ENCODE measurements at places on chromosomes 5 and 9. TPM values are rescaled to one million over a fixed set of nuclear protein-coding genes. Genes with fewer than 3 reads are reported as not detected.
A peak's percentile ranks its signal among the peaks of the same experiment; 100 is the strongest.

The MEGF9 gene
- total RNA-seq: 20.6 TPM

The GRXCR2 gene
- not detected for total RNA-seq

GRCh38 chr9:116565986-116566385 lies 121.1 kb upstream of the TRIM32 start:
- no peak for DNase-seq
- H3K4me3 ChIP-seq: no peak overlapping the region
- H3K27ac ChIP-seq: no peak overlapping the region
- peaks cover 1% of the 10 kb centered on the region for H3K36me3 ChIP-seq
- peaks cover 16% of the 10 kb centered on the region for H3K4me1 ChIP-seq

GRCh38 chr9:125409637-125410521 lies 148.3 kb downstream of the GAPVD1 start:
- H3K4me1 ChIP-seq: peaks cover 9% of the 10 kb centered on the region
- DNase-seq: no peak
- H3K4me3 ChIP-seq: peak overlapping the region; percentile 11
- H3K36me3 ChIP-seq: no peaks in the 10 kb centered on the region

DNA sequence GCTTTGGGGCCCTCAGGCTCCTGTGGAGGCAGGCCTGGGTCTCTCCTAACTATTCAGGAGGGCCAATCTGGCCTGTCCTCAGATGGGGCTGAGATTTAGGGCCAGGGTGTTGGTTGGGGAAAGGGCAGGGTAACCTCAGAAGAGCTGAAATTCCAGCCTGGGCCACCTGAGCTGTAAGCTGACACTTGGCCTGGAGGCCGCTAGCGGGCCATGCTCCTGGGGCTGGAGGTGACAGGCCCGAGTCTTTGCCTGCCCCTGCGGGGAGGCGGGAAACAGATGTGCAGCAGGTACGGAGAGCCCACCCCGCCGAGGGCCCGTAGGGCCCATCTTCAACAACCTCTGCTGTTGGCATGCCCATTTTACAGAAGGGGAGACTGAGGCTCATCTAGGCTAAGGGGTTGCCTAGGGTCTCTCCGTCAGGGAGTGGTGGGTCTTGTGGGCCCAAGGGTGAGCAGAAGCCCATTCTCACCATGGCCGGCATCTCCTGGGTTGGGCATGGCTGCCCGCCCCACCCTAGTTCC lies 69.5 kb downstream of the RXRA start:
- H3K27ac ChIP-seq: no peak overlapping the region
- no peaks in the 10 kb centered on the region for H3K36me3 ChIP-seq
- no peak for DNase-seq
- H3K4me1 ChIP-seq: peaks cover 28% of the 10 kb centered on the region

DNA sequence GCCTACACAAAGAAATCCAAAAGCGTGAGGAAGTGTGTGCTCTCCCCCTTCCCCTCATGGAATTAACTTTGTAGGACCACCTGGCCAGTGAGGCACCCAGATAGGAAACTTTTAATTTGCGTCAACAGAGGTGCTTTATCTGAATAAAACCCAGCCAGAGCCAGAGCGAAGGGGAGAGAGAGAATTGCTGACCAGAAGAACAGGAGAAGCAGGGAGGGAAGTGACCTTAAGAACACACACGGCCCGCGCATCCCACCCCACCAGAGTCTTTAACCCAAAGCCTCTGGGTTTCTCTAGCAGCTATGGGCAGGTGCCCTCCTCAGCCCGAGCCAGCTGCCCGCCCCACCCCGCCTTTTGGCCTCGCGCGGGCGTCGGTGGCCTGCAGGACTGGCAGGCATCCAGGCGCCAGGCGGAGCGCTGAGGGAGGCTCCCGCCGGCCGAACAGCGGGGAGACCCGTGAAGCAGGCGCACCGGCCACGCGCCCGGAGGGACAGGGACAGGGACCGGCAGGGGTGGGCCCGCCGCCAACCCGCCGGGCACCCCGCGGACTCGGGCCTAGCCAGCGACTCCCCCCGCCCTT lies 580 bp downstream of the ERAP1 start:
- peak; percentile 92 for DNase-seq
- H3K27me3 ChIP-seq: no peaks in the 10 kb centered on the region
- H3K4me1 ChIP-seq: peaks cover 16% of the 10 kb centered on the region
- H3K4me3 ChIP-seq: peak overlapping the region; percentile 88
- peak overlapping the region; percentile 14 for H3K27ac ChIP-seq
- H3K36me3 ChIP-seq: no peaks in the 10 kb centered on the region

The STK32A gene
- 0.31 TPM for total RNA-seq

The PTPRD gene
- 5.7 TPM for total RNA-seq

GRCh38 chr5:96896806-96897205 lies 20.5 kb downstream of the ERAP2 start:
- peaks cover 6% of the 10 kb centered on the region for H3K36me3 ChIP-seq
- peaks cover 12% of the 10 kb centered on the region for H3K4me1 ChIP-seq
- no peak for DNase-seq
- no peak overlapping the region for H3K4me3 ChIP-seq

DNA sequence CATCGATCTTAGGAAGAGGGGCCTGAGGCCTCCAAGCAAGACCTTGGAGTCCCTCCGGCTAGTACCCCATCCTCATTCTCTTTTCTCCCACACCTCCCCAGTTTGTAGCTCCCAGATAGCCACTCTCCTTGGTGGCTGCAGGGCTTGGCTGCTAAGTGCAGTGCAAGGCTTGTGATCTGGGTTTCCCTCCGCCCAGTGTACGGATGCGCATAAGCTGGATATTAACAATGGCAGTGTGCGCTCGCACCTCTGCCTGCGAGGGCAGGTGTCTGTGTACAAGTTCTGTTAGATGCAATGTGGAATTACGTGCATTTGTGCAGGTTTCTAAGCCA lies 71.0 kb upstream of the TBCA start:
- peaks cover 9% of the 10 kb centered on the region for H3K4me1 ChIP-seq
- no peak overlapping the region for H3K27ac ChIP-seq
- DNase-seq: no peak
- peaks cover 7% of the 10 kb centered on the region for H3K27me3 ChIP-seq
- H3K36me3 ChIP-seq: no peaks in the 10 kb centered on the region

The DMRTA1 gene
- 5.2 TPM for total RNA-seq
